ENCODE measurements at places on chromosomes 13 and 19. TPM values are rescaled to one million over a fixed set of nuclear protein-coding genes. Genes with fewer than 3 reads are reported as not detected.

GRCh38 chr13:39777527-39778061 is 122.1 kb downstream of the COG6 start:
- H3K27me3 ChIP-seq = no peaks in the 10 kb centered on the region
- H3K27ac ChIP-seq = peak overlapping the region; percentile 86
- peaks cover 50% of the 10 kb centered on the region for H3K4me1 ChIP-seq

DNA sequence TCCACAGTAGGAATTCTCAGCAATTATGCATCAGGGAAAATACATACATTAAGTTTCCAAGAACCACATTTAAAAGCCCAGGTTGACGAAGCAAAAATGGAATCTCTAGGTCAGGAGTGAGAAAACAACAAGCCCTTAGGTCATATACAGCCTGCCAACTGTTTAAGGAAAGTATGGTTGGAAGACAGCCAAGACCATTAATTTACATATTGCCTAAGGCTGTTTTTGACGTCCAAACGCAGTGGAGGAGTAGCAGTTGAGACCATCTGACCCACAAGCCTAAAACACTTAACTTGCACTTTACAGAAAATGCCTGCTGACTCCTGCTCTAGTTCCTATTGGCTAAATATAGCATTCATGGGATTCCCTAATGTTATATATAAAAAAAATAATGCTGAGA is 299.0 kb downstream of the ITGBL1 start:
- H3K4me1 ChIP-seq = no peaks in the 10 kb centered on the region
- no peak overlapping the region for H3K4me3 ChIP-seq
- no peaks in the 10 kb centered on the region for H3K27me3 ChIP-seq
- no peak for DNase-seq

DNA sequence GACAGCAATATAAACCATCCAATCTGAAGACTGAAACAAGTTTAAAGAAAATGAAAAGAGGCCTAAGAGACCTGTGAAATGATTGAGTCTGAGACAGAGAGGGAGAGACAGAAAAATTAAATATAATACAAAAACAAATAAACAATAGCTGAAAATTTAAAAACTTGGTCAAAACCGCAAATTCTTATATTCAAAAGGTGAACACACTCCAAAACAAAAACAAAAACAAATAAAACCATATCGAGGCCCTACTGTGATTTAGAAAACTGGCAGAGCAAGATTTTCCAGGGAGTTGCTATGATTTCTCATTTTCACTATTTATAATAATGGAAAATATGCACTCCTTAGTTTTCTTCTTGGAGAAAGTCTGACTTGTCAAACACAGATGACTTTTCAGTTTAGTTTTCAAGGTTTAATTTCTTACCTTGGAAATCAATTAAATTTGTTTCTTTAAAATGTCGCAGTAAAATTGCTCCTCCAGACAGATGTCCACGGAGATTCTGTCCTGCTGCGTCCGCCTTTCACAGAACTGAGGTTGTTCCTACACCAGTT is 1420.3 kb downstream of the UQCRFS1 start:
- H3K4me3 ChIP-seq = peak overlapping the region; percentile 95
- DNase-seq = no peak
- peaks cover 21% of the 10 kb centered on the region for H3K4me1 ChIP-seq
- H3K36me3 ChIP-seq = peaks cover 41% of the 10 kb centered on the region
- peak overlapping the region; percentile 91 for H3K27ac ChIP-seq

DNA sequence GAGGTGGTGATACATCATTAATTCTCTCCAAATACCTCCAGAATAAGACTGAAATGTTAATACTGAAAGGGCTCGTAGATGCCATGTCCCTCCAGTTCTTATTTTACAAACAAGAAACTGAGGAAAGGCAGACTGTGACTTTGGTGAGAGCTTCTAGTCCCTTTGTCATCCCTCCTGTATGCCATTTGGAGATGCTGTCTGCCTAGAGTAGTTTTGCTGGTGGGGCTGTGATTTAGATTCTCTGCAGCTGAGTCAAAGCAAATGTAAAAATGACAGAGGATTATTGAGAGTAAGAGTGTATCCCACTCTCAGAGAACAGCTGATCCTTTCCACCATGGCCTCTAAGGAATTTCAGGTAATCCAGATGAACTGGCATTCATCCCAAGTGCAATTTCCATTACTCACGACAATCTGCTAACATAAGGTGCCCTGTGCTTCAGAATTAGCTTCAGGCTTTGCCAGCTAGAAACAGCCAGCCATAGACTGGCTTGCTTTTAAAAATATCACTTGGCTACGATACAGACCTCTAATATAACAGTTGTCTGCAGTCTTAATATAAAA is 16.8 kb downstream of the PABPC3 start:
- no peak overlapping the region for H3K27ac ChIP-seq
- no peaks in the 10 kb centered on the region for H3K36me3 ChIP-seq
- no peak overlapping the region for H3K4me3 ChIP-seq
- H3K27me3 ChIP-seq = peaks cover 6% of the 10 kb centered on the region

GRCh38 chr13:41827507-41828213 is 133.2 kb downstream of the VWA8 start:
- peaks cover 29% of the 10 kb centered on the region for H3K36me3 ChIP-seq
- H3K27ac ChIP-seq = no peak overlapping the region
- H3K27me3 ChIP-seq = no peaks in the 10 kb centered on the region
- H3K4me1 ChIP-seq = no peaks in the 10 kb centered on the region

DNA sequence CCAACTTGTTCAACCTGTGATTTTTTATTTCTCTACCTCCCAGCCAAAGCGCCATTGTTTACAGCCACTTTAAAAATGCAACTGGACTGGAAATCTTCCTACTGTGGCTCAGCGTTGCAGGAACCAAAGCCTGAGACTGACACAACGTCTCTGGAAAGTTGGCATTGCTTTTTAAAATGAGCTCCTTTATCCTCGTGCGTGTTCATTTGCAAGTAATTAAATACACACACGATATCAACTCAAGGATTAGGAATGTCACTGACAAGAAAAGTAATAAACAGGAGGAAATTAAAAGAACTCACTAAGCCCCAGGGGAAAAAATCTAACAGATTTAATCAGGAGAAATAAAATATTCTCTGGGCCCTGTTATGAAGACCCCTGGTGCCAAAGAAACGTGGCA is 184.6 kb upstream of the IRS2 start:
- no peak overlapping the region for H3K27ac ChIP-seq
- no peak overlapping the region for H3K4me3 ChIP-seq
- no peaks in the 10 kb centered on the region for H3K27me3 ChIP-seq
- no peaks in the 10 kb centered on the region for H3K4me1 ChIP-seq
- no peak for DNase-seq
- no peaks in the 10 kb centered on the region for H3K36me3 ChIP-seq

KLF2 gene
- total RNA-seq = 2.7 TPM

NCCRP1 gene
- total RNA-seq = not detected

DNA sequence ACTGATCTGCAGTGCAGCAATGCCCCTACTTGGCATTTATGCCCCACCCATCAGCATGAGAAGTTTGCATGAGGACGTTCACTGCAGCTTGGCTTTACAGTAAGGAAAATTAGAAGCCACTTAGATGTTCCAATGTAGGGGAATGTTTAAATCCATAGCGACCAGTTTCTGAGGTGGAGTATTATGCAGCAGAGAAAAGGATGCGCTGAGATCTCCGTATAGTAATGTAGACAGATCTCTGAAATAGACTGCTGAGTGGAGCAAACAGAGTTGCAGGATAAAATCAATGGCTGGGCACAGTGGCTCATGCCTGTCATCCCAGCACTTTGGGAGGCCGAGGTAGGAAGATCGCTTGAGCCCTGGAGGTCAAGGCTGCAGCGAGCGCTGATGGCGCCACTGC is 10.1 kb downstream of the PGPEP1 start:
- no peaks in the 10 kb centered on the region for H3K4me1 ChIP-seq
- H3K27me3 ChIP-seq = no peaks in the 10 kb centered on the region
- H3K36me3 ChIP-seq = peaks cover 23% of the 10 kb centered on the region

GRCh38 chr19:35226748-35227147 is 1.8 kb downstream of the FAM187B start:
- no peak overlapping the region for H3K4me3 ChIP-seq
- DNase-seq = no peak
- no peaks in the 10 kb centered on the region for H3K36me3 ChIP-seq
- H3K4me1 ChIP-seq = peaks cover 2% of the 10 kb centered on the region
- no peak overlapping the region for H3K27ac ChIP-seq

DNA sequence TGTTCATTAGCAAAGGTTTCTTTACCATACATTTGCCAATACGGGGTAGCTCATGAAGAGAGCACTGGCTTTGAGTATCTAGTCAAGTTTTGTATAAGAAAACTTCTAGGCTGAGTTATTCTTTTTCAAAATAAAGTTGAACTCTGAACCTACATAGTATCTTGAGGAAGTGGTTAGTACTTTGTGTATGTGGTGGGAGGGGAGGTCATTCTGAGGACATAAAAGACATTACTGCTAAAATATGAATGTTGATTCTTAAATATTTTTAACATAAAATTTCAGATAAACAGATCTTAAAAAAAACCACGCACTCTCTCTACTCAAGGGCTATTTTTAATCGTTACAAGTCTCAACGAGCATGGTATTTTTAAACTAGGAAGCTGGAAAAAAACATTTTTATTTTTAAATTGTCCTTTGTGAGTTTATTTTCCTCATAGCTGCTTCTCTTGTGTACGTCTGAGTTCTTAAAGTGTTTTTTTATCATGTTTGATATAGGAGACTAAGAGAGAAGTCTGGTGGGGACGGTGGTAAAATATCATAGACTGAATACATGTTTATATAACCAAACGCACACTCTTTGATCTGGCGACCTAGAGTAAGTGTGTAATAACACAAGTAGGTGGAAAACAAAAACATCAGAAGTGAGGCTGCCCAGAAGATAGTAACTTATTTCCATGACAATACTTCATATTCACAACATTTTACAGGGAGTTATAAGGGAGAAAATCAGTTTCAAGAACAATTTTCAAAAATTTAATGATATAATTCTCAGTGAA is 118.0 kb upstream of the POSTN start:
- H3K27ac ChIP-seq = no peak overlapping the region
- no peaks in the 10 kb centered on the region for H3K4me1 ChIP-seq
- H3K4me3 ChIP-seq = no peak overlapping the region
- H3K27me3 ChIP-seq = no peaks in the 10 kb centered on the region
- no peak for DNase-seq
- H3K36me3 ChIP-seq = no peaks in the 10 kb centered on the region

NUCB1 gene
- 142 TPM for total RNA-seq

OR7C1 gene
- total RNA-seq = not detected

DNA sequence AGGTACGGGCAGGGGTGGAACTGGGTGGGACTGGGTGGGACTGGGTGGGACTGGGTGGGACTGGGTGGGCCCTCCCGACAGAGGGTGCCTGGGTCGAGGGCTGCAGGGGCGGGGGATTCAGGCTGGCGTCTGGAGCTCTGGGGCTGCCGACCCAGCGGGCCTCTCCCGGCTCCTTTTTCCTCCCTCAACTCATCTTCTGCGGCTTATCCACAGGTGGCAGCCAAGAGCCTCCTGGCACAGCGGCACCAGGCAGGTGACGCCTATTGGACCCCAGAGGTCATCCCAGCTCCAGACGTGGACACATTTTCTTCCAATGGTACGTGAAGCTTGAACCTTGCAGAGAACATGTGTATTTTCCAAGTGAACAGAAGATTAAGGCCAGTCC is 533 bp downstream of the ZNF544 start:
- H3K4me1 ChIP-seq = peaks cover 13% of the 10 kb centered on the region
- no peaks in the 10 kb centered on the region for H3K27me3 ChIP-seq
- DNase-seq = no peak
- H3K27ac ChIP-seq = peak overlapping the region; percentile 62
- H3K4me3 ChIP-seq = peak overlapping the region; percentile 92
- peaks cover 70% of the 10 kb centered on the region for H3K36me3 ChIP-seq

DNA sequence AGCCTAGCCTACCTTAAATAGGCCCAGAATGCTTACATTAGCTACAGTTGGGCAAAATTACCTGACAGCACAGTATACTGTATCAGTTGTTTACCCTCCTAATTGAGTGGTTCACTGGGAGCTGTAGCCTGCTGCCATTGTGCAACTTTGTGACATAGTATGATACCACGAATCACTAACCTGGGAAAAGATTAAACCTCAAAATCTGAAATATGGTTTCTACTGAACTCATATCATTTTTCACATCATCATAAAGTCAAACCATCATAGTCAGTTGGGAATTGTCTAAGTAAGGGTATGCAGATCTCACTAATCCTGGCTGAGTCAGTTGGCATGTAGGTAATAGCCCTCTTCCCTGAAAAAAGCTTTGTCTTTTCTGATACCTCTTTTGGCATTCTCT is 9.2 kb downstream of the PAN3 start:
- no peak overlapping the region for H3K27ac ChIP-seq
- no peak overlapping the region for H3K4me3 ChIP-seq
- no peak for DNase-seq

GRCh38 chr13:27921961-27922882 is 2.4 kb downstream of the PDX1 start:
- no peak overlapping the region for H3K4me3 ChIP-seq
- no peak overlapping the region for H3K27ac ChIP-seq
- H3K4me1 ChIP-seq = peaks cover 10% of the 10 kb centered on the region
- peaks cover 85% of the 10 kb centered on the region for H3K27me3 ChIP-seq
- no peak for DNase-seq

NLRP11 gene
- not detected for total RNA-seq

PDX1 gene
- not detected for total RNA-seq

DNA sequence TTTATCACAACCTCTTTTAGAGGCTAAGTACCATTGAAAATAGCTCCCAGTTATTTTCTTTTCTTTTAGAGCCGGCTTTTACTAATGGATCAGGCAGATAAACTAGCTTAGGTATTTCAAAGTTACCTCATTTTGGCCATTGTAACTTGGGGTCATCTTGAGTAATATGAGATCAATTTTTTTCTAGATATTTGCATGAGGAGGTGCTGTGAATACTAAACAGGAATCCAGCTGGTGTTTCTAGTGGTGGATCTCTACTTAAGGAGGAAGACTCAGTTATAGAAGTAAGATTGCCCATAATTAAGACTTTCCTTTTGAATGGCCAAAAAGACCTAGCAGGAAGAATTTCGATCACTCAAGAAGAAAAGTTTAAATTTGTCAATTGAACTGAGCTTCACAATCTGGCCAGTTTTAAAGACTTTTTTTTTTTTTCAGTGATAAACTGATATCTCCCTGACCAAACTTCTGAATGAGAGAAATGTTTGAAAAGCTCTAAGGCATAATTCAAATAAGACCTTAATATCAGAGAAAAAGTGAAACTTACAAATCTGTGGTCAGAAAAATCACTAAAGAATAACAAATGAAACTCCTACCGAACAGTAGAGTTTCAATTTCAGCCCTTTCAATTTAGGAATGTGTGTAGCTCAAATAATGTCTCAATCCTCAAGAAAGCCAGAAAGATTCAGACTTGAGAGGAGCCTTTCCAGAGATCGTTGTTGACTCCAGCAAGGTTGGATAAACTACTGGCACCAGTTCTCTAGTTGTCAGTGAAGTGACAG is 11.6 kb upstream of the NAA16 start:
- H3K4me1 ChIP-seq = peaks cover 3% of the 10 kb centered on the region
- no peaks in the 10 kb centered on the region for H3K36me3 ChIP-seq
- H3K27ac ChIP-seq = no peak overlapping the region
- no peak for DNase-seq
- H3K27me3 ChIP-seq = peaks cover 27% of the 10 kb centered on the region
- no peak overlapping the region for H3K4me3 ChIP-seq

SPRED3 gene
- total RNA-seq = 3.2 TPM

GRCh38 chr19:49811328-49811727 is 1.8 kb downstream of the FUZ start:
- no peaks in the 10 kb centered on the region for H3K27me3 ChIP-seq
- H3K36me3 ChIP-seq = peaks cover 5% of the 10 kb centered on the region
- DNase-seq = no peak
- peaks cover 24% of the 10 kb centered on the region for H3K4me1 ChIP-seq
